ENCODE measurements at places on chromosomes 12 and 14.

GRCh38 chr14:104891121-104891551, 26.1 kb downstream of the CEP170B start:
- DNase-seq: no peak

- no peak for DNase-seq
Observed at GRCh38 chr12:17020765-17021164, 414.8 kb upstream of the LMO3 start.

DNA sequence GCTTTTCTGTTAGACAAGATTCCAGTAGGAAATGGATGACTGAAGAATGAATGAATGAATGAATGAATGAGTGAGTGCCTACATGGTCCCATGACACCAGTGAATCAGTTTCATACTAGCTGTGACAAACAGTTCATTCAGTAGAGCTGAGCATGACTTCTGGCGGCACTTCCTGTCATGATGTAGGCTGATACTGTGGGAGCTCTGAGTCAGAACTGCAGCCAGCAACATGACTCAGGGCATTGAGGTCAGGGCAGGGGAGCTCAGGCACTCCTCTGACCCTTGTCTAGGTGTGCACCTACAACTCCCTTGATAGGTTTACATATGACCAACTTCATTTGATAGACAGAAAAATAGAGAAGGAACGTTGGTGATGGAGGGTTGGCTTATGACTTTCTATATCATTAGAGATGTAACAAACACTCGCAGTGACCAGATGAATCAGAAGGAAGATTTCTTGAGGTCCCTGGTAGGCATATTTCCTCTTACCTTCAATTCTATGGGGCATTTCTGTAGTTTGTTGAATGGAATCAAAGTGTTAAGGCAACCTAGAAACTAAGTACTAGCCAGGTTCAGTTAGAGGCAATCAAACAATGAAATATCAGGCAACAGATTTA, 139.3 kb upstream of the ARHGAP5 start:
- peak; percentile 29 for DNase-seq

- no peak for DNase-seq
Observed at GRCh38 chr14:61454545-61454944, 133.2 kb downstream of the PRKCH start.

DNA sequence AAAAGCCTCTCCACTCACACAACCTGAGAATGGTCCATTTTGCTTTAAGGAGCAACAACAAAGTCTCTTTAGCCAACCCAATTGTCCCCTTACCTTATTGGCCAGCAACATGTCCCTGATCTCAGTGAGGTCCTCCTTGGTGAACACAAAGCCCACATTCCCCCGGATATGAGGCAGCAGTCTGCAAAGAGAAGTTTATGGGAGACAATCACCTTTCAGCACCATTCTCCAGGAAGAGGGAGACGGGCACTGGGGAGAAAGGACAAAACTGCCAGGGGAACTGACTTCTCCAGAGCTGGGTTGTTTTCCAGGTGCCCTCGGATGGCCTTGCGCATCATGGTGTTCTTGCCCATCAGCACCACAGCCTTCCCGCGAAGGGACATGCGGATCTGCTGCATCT, 1.9 kb downstream of the RPLP0 start:
- no peak for DNase-seq

- no peak for DNase-seq
Observed at GRCh38 chr14:22747769-22748168, 18.7 kb upstream of the OXA1L start.
